ENCODE measurements at places on chromosomes 3 and 15. TPM values are rescaled to one million over a fixed set of nuclear protein-coding genes. Genes with fewer than 3 reads are reported as not detected.

PTX3 gene
- 1.2 TPM for total RNA-seq

GPR27 gene
- total RNA-seq = 3.3 TPM

NECTIN3 gene
- total RNA-seq = 23.2 TPM

TTLL3 gene
- total RNA-seq = 5.5 TPM

PDZRN3 gene
- total RNA-seq = not detected

APOD gene
- 1.8 TPM for total RNA-seq

MYLK gene
- total RNA-seq = 11.6 TPM
